ENCODE measurements at places on chromosomes 6 and 20. TPM values are rescaled to one million over a fixed set of nuclear protein-coding genes. Genes with fewer than 3 reads are reported as not detected.

DNA sequence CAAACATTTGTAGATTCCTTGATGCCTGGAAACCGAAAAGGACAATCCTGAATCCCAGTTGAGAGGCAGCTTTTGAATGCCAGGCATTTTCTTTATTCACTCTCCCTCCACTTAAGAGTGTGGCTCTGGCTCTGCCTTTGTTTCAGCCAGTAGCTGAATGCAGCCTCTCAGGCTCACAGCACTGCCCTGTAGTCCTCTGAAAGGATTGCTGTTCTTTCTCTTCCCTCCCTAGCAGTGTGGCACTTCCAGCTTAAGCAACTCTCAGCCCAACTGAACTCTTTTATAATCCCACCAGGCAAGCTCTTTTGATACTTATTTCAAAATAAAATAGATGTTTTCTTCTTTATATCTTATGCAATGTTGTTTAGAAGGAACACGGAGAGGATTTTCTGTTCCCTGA, 415.6 kb downstream of the GJA1 start:
- no peak for DNase-seq

DNA sequence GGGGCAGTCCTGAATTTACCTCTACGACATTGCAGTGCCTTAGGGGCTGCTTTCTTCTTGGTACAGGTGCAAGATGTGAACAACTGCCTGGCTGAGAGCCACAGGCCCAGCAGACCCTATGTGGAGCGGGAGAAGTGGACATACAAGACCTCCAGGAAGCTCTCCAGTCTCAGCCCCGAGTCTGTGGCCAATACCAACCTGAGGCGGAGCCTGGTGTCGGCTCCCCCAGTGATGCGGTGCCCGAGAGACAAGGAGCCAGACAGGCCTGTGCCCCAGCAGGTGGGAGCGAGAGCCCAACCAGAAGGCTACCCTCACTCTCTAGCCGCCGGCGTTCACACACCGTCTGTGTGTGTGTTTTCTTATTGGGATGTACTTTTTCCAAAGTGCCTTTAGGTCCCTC, 59.6 kb downstream of the EFCAB8 start:
- DNase-seq: no peak

- no peak for DNase-seq
Measured at GRCh38 chr6:161882196-161882765, 608.4 kb upstream of the AGPAT4 start.

- DNase-seq: no peak
Measured at GRCh38 chr6:147201885-147202515, 2.2 kb upstream of the STXBP5 start.

GRCh38 chr6:153015094-153015640, 12.7 kb upstream of the MTRF1L start:
- DNase-seq: no peak

- no peak for DNase-seq
Measured at GRCh38 chr20:14568225-14568624, 230.8 kb upstream of the FLRT3 start.

- DNase-seq: no peak
Measured at GRCh38 chr20:23988561-23988960, at the start of gene GGTLC1. Gene GGTLC1 (minus strand): TSS chr20:23988779. CDS start chr20:23986611, 2,168 bp downstream.

- no peak for DNase-seq
Measured at GRCh38 chr6:106474466-106474865, 113.9 kb downstream of the CRYBG1 start.

DNA sequence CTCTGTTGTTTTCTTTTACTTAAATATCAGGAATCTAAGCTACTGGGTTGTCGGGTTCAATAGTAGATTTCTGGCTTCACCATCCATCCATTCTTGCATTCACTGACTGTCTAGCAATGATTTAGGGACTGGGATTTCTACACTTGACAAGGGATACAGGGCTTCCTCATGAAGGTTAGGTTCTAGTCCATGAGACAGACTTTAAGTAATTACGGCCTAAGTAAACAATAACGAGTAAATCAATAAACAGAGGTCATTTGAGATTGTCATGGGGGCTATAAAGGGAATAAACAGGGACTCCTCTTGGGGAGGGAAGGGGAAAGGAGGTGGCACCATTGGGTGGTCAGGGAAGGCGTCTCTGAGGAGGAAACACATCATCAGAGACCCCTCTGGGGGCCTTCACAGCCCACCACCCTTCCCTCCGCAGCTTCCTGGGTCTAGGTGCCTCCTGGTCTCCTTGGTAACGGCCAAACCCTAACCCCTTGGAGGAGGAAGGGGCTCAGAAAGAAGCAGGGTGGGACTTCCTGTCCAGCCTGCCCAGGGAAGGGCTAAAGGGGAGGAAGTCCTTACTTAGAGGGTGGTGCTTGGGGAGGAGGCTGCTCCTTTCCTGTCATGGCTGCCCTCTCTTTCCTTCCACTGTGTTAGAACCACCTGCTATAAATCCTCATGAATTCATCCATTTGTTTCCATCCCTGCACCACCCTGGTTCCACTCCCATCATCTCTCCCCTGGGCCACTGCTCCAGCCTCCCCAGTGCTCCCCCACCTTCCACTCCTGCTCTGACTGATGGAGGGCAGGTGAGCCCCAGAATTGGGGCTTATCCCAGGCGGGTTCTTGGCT, 33.3 kb downstream of the BPIFB4 start:
- DNase-seq: no peak

DNA sequence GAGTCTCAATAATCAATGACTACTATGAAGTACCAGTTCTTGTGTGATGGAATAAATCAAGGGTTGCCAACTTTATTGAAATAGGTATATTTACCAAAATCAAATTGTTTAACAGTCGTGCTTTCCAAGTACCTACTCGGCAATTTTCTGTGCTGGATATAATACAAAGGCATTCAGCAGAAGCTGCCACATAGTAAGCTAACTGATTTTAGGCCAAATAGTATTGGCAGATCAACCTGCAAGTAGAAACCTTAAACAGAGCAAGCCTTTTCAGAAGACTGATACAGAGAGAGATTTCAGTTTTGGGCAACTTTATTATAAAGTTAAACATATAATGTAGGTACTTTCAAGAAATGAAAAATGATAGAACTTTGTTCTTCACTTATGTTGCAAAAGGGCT, 174.6 kb downstream of the ASCC3 start:
- no peak for DNase-seq

- DNase-seq: no peak
Measured at GRCh38 chr6:135667691-135668455, 170.3 kb upstream of the AHI1 start.

DNA sequence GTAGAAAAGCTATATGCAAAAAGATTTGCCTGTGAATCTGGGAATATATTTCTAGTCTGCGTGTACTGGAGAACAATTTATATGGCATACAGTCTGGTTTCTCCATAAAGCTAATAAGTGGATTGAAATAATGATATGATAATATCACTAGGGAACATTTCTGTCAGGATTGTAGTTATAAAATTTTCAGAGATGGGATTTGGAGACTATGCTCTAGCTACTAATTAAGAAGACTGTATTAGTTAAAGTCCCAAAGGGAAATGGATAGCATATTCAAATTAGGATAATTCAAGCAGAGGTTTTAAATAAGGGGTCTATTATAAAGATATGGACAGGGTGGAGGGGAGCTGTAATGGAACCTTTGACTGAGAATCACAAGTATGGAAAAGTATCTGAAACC, 7.2 kb upstream of the STX11 start:
- no peak for DNase-seq

- no peak for DNase-seq
Measured at GRCh38 chr6:47306887-47307286, 2.8 kb downstream of the TNFRSF21 start.

TCF15 gene
- 8.3 TPM for total RNA-seq

RBBP8NL gene
- not detected for total RNA-seq

FAM209B gene
- not detected for total RNA-seq
